ENCODE measurements at places on chromosomes 3 and 15.

DNA sequence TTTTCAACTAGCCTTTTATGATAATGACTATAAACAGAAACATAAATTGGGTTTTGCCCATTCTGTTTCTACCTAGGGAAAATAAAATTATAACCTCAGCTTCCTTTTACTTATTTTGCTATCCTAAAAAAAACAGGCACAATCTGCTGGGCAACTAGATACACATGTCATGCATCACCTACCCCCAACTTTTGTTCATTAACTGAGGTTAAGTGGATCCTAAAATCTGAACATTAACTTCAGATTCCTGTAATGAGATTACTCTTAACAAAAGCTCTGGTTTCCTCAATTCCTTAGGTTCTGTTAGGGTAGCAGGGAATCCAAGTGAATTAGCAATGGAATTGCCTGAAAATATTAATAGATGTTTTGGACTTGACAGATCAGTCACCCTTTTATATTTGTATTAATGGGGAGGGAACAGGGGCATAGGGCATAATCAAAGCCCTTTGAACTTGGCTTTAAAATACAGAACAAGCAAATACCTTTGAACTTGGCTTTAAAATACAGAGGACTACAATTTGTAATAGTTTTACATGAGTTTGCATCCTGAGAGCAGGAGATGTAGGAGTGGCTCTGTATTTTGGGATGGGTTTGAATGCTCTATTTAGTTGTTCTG is 106.6 kb downstream of the FEZF2 start:
- no peak for DNase-seq

GRCh38 chr3:186915806-186916796 is 14.2 kb upstream of the ST6GAL1 start:
- DNase-seq, result no peak

DNA sequence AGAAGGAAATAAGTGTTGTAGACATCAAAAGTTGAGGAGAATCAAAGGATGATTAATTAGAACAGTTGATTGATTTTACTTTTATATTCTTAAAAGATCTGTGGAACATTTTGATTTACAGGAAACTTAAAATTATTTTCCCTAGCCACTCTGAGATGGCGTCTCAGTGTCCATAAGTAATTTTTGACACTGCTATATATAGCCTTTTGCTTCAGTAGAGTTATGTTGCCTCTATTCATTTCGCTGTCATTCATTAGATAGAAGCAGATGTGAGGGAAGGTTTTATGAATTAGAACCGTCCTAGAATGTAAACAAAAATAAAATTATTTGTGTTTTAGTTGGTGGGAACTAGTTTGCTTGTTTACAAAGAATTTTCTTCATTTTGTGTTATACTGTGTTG is 51.1 kb upstream of the EIF3J start:
- DNase-seq, result no peak

DNA sequence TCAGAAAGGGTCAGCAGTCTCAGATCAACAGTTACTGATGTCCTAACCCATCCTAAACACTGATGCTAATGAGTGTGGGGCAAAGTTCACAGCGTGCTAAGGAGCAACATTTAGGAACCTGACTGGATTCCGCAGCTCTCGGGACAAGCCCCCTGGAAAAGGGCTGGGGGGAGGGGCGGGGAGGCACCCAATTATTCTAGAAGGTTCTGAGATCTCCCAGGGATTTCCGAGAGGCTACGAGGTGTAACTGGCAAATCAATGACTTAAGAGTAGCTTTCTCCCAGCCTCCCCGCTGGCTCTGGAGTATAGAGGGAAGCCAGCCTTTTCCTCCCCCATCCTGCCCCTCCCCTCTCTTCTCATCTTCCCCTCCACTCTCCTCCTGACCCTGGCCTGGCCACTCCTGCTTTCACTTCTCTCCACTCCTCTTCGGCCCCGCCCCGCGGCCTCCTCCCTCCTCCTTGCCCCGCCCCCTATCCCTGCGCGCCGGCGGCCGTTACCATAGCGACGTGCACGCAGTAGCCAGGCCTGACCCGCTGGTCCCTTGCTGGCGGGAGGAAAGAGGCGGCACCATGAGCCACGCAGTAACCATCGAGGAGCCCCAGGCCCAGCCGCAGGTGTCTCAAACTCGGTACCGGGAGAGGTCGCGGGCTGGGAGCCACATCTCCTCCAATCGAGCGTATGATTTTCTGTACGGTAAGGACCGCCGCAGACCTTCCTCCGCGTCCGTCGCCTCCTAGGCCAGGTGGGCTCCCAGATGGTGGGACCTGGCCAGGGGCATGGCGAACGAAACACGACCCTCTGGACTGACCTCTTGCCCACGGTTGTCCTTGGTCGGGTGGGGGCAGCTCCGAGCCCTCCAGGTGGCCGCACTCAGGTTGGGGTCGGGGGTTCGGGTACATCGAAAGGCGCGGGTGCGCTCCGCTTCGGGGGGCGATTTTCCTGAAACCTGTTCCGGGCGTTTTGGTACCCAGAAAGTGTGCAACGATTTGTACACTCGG is at the start of gene CFAP91:
CFAP91 (plus strand) TSS at position 493 of the 998 bp plus-strand sequence; CDS start at position 570, 77 bp downstream.
- DNase-seq, result peak; percentile 99

DNA sequence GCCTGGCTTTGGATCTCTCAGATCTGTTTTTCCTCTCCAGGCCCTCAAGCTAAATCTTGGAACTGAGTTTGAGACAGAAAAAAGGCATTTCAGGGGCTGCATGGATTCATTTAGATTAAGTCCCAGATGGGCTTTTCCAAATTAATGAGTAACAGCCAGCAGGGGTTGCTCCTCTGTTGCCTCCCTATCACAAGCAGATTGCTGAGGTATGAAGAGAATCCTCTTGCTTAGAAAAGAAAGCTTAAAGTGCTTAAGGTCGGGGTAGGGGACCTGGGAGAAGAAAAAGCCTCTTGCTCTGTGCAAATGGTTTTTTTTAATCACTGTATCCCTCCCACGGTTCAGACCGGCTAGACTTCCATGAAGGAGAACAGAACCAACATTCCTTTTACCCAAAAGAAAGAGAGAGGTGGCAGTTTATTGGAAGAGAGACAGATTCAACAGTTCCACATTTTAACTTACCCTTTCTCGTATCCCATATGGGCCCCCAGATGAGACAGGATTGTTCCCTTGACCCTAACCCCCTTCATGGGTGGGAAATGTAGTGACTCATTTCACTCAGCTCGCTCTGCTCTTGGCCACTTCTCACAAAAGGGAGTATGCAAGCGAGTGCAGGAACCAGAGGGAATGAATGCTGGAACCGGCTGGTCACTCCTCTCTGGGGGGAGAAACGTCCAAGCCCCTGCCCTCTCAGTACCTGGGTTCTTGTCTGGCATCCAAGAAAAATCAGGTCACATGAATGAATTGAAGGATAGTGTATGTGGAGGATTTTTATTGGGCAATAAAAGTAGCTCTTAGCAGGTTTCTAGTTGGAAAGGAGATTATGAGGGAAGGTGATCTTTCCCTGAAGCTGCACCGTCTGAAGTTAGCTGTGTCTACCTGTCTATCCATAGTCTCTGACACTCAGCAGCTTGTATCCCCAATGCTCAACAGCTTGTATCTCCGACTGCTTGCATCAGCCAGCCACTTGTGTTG is 745.2 kb downstream of the SI start:
- DNase-seq, result no peak

DNA sequence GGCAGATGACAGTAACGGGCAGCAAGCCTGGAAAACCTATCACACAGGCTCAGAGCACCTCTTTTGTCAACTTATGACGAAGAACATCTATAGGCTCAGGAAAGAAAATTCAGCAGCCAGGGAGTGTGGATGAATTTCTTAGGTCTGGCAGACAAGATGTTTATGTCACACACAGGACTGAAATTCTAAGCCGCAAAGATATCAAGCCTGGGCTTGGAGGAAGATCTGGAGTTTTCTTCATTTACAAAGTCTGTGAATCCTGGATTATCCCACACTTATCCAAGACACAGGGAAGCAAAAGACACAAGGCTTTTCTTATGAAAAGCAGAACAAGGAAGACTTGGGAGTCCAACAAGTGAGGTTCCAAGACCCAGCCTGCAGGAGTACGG is 23.4 kb upstream of the CHCHD6 start:
- no peak for DNase-seq

GRCh38 chr15:99980752-99981151 is 247.5 kb upstream of the LYSMD4 start:
- no peak for DNase-seq

DNA sequence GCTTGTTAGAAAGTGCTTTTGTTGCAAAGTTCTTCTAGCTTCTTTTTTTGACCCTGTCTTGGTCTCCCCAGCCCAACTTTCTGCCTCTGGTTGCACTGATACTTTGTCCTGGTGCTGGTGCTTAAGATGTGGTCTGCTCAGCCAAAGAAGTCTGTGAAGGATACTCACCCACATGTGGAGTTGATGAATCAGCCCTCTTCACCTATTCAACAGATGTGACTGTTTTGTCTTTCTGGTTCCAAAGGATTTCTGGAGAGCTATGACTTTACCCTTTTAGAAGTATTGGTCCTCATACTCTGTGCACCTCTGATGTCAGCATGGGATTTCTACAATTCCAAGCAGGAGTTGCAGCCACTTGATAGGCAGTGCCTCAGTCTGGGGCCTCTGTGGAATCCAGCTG is 84.1 kb downstream of the PCCB start:
- DNase-seq, result no peak

- no peak for DNase-seq
Observed at GRCh38 chr15:58758141-58758540, 8.6 kb upstream of the ADAM10 start.

GRCh38 chr3:23068016-23068728 is 135.0 kb upstream of the UBE2E2 start:
- no peak for DNase-seq

- no peak for DNase-seq
Observed at GRCh38 chr15:69161079-69161877, 843 bp downstream of the GLCE start.

DNA sequence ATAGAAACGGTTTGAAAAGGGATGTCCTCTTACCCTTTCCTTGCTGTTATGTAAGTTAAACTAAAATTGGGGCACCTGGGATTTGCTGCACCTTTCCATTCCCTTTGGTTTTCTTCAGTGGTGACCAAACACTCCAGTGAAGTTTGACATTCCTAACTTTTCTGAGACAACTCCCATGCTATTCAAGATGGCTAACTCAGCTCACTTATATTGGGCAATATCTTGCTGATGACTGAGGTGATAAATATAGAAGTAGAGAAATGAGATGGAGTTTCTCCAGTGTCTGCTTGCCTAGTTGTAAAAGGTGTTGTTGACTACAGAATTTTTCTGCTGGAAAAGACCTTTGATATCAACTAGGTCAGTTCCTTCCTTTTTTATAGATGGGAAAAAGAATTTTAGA is 291.8 kb downstream of the GAP43 start:
- no peak for DNase-seq

DNA sequence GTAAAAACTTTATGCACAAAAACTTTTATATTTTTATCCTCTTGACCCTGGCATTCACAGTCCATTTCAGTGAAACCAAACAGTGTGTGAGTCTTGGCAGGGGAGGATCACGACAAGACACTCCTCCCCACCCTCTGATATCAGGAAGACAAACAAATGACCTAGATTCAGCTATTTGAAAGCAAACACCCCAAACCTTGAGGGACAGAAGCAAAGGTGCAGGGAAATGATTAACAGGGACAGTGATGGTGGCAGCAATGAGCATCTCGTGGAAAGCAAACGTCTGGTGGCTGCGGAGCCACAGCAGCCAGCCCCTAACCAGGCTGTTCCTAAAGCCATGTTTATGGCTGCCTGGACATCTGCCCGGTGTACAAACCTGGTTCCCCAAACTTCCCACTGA is 52.1 kb downstream of the FSIP1 start:
- no peak for DNase-seq

DNA sequence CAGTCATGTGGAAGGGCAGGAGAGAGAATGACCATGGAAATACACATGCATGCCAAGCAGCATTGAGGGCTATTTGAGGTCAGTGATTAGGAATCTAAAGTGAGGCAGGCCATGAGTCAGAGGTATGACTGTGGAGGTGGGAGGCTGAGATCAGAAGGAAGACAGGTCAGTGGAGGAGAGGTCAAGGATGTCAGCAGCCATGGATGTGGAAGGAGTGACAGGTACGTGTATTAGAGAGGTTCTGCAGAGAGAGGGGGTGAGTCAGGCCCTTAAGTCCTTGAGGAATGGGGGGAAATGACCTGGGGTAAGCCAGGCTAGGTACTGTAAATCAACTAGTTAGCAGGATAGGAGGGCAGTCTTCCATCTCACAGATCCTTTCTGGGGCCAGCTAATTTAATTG is 166.6 kb downstream of the ANO10 start:
- DNase-seq, result no peak

- no peak for DNase-seq
Observed at GRCh38 chr3:190089711-190090110, 31.0 kb downstream of the P3H2 start.

- no peak for DNase-seq
Observed at GRCh38 chr3:182331341-182331740, 462.0 kb upstream of the ATP11B start.

- DNase-seq, result no peak
Observed at GRCh38 chr3:185724761-185725160, 100.1 kb downstream of the IGF2BP2 start.

DNA sequence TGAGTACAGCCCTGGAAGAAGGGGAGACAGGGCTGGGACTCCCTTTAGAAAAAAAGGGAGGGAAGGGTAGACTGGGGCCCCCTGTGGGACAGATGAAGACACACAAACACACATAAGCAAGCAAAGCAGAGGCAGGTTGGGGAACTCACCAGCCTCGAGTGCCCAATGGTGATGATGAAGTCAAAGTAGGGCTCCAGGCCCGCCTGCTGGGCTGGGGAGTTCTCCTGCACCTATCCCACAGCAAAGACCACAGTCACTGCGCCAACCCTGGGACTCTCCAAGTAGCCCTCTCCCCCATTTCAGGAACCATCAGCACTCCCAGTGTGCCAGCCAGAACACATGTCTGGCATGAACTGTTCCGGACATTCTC is 4.1 kb downstream of the GORASP1 start:
- no peak for DNase-seq

- DNase-seq, result no peak
Observed at GRCh38 chr3:197268294-197268693, 30.1 kb downstream of the DLG1 start.

GRCh38 chr15:35885870-35886269 is 339.9 kb upstream of the DPH6 start:
- no peak for DNase-seq

DNA sequence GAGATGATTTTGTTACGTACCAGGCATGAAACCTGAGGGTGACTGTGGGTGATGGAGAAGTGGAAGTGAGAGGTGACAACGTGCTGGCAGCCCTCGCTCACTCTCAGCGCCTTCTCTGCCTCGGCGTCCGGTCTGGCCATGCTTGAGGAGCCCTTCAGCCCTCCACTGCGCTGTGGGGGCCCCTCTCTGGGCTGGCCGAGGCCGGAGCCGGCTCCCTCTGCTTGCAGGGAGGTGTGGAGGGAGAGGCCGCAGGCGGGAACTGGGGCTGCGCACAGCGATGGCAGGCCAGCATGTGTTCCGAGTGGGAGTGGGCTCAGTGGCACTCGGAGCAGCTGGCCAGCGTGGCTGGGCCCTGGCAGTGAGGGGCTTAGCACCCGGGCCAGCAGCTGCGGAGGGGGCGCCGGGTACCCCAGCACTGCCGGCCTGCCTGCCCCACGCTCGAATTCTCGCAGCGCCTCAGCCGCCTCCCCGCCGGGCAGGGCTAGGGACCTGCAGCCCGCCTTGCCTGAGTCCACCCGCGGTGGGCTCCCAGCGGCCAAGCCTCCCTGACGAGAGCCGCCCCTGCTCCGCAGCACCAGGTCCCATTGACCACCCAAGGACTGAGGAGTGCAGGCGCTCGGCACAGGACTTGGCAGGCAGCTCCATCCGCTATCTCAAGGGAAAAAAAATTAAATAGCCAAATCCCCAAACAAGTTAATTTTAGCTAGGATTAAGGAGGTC is 29.7 kb upstream of the MYRIP start:
- no peak for DNase-seq
